ENCODE measurements at places on chromosomes 2 and 18.
A peak's percentile ranks its signal among the peaks of the same experiment; 100 is the strongest.

GRCh38 chr2:6999211-6999877 is 82.1 kb downstream of the RNF144A start:
- DNase-seq: no peak

DNA sequence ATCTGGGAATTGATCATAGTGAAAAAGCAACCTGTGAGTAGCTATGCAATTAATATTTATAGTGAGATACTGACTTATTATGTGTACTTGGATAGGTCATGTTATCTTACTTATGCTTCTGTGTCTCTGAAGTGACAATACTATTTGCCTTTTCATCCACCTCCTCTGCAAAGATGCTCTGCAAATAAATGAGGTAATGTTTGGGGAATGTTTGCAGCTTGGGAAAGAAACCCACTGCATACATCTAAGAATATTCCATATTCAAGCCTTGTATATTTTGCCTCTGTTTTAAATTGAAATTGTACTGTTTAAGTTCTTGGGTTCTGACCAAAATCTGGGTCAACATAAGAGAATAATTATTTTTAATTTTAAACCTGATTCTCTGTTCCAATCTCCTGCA is 217.4 kb upstream of the DTNA start:
- peak; percentile 7 for DNase-seq

- DNase-seq: no peak
These were observed 87.1 kb downstream of the TNS1 start for GRCh38 chr2:217915706-217916105.

DNA sequence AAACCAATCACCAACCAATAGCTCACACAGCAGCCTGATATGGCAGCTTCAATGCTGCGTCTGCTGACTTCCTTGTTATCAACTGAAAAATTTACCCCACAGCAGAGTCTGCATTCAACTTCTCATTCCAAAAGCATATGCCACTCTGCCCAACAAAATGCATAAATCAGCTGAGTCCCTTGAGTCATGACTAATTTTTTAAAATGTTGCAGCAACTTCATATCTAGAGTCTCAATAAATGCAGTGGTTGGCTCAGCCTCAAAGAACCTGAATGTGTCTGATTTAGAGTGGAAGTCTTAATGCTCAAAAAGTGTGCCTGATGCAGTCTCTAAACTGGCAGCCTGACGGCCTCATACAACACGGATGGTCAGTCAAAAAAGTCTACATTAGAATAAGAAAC is 46.5 kb downstream of the FARSB start:
- no peak for DNase-seq

GRCh38 chr18:48715711-48716361 is 177.0 kb downstream of the CTIF start:
- DNase-seq: no peak

DNA sequence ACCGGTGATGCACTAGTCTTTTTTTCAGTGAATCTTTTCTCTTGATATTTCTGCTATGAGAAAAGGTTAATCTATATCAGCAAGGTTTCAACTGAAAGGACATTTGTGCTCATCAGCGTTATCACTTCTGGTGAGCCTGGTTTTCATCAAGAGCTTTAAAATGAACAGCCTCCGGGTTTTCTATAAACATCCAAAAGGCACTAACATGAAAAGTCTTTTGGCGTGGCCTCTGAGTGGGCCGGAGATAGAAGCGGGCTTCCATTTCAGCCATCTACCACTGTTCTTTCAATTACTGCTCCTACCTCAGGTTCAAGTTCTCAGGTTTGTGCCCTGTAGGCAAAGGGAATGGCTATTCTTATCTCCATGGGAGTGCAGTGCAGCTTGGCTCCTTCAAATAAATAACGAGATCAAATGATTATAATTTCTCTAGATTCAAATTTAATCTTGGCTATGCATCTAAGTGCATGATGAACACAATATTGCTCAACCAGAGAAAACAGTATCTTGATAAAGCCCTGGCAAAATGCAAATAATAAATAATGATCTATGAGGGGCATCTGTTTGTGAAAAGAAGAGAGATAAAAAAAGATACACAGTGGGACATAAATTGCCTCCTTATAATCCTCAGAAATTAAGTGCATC is 314.8 kb downstream of the CDH2 start:
- no peak for DNase-seq

- peak; percentile 35 for DNase-seq
These were observed 94.3 kb downstream of the CDCA7 start for GRCh38 chr2:173448938-173449471.

- DNase-seq: no peak
These were observed 8.8 kb downstream of the PLCL1 start for GRCh38 chr2:197813093-197813787.

DNA sequence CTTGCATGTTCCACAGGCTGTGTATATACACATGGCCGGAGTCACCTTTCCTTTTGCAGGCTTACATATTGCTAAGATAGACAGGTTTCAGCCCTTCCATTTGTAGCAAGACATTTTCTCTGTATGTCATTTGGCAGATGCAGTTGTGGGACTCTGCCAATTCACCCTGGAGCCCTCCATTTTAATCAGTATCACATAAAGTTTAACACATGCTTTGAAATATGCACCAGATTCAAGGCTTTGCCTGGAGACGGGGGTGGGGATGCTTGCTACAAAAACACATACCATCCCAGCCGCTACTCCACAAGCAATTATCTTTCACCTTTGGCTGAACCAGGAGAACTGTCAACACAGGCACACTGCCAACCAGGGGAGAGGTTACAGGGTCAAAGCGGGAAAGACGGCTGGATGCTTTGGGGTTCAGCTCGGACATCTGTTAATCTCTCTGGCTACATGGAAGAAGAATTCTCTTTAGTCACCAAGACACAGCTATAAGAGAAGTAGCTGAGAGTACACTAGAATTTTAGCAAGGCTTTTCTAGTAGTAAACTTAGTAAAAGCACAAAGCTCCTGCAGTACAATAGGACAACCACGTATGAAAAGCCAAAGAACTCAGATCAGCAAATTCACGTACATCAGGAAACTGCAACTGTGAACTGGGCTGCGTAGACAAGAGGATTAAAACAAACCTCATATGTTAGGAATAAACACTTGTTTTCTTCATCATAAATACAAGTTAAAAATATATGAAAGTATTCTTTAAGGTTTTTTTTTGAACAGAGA is 130.9 kb downstream of the EXOC6B start:
- DNase-seq: peak; percentile 47

DNA sequence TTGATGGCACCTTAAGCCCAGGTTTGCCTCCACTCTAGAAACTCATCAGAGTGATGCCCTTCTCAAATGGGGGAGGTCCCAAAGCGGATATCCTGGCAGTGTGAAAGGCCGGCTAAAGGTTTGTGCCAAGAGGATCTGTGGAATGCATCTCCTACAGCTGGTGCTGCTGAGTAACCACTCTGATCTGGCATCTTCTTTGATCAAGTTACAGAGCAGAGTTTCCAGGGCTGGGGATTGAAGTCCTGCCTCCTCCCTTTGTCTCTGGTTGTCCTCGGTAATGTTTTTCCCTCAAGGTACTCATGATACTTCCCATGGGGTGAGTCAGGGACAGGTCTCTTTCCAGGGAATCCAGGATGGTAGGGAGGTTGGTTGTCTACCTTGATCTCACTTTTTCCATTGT is 24.6 kb downstream of the PRKRA start:
- DNase-seq: no peak

DNA sequence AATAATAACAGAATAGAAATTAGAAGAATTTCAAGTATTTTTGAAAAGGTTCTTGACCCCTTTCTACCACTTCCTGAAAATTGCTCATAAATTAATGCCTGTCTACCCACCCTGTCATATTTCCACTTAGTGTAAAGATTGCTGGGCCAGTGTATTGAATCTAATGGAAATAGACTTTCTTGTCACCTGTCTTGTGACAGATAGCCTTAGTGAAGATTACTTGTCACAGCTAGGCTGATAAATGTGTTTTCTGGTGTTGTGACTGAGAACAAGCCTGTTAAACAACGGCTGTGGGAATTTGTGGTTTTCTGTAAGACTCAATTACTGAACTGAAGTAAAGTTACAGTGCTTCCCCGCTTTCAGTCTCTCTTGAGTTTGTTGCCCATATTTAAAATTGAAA is 37.0 kb downstream of the PIK3C3 start:
- DNase-seq: no peak

DNA sequence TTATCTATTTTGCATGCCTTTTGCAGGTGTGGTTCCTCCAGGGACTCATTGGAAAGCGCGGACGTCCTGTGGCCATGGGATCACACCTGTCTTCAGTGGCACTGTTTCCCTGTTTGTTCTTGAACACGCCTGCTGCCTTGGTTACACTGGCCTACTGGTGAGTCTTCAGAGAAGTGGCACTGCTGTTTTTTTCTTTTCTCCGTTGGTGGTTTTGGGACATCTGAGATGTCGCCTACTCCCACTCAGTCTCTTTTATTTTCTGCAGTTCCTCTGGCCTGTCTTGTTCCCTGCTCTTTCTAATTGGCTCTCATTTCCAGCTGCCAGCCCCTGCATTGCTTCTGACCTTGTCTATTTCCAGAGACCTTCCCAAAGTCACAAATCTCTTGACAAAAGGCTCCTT is 35.7 kb upstream of the POU3F3 start:
- no peak for DNase-seq

Measured in T47D (cell line).